CD14-positive monocyte (primary cell): ENCODE measurements at places on chromosomes 6 and 20. TPM values are rescaled to one million over a fixed set of nuclear protein-coding genes. Genes with fewer than 3 reads are reported as not detected.

Gene WFDC12
- polyA plus RNA-seq: not detected

- DNase-seq: no peak
- no peaks in the 10 kb centered on the region for H3K27me3 ChIP-seq
- no peak overlapping the region for H3K4me3 ChIP-seq
Observed at GRCh38 chr6:142725024-142725770, 219.8 kb downstream of the HIVEP2 start.

DNA sequence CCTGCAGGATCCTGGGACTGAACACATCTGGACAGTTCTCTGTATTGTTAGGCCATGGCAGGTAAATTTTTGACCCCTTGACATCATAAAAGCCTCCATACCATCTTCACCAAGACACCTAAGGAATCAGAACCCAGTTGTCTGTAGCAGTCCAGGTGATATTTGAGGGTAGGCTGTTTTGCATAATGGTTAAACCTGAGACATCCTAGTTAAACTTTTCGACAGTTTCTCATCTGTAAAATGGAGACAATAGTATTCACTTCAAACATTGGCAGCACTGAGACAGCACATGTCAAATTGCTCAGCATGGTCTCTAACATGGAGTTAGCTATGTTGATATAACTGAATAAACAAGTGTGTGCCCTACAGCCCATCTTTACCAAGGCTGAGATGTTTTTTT, 24.8 kb downstream of the C6orf62 start:
- no peak overlapping the region for H3K4me3 ChIP-seq
- no peaks in the 10 kb centered on the region for H3K36me3 ChIP-seq
- no peak for DNase-seq
- H3K27ac ChIP-seq: no peak overlapping the region
- H3K27me3 ChIP-seq: no peaks in the 10 kb centered on the region

- no peak for DNase-seq
- peaks cover 22% of the 10 kb centered on the region for H3K4me1 ChIP-seq
- H3K36me3 ChIP-seq: peaks cover 8% of the 10 kb centered on the region
- H3K4me3 ChIP-seq: no peak overlapping the region
- no peaks in the 10 kb centered on the region for H3K27me3 ChIP-seq
Observed at GRCh38 chr6:111258615-111259088, 171.3 kb downstream of the SLC16A10 start.

DNA sequence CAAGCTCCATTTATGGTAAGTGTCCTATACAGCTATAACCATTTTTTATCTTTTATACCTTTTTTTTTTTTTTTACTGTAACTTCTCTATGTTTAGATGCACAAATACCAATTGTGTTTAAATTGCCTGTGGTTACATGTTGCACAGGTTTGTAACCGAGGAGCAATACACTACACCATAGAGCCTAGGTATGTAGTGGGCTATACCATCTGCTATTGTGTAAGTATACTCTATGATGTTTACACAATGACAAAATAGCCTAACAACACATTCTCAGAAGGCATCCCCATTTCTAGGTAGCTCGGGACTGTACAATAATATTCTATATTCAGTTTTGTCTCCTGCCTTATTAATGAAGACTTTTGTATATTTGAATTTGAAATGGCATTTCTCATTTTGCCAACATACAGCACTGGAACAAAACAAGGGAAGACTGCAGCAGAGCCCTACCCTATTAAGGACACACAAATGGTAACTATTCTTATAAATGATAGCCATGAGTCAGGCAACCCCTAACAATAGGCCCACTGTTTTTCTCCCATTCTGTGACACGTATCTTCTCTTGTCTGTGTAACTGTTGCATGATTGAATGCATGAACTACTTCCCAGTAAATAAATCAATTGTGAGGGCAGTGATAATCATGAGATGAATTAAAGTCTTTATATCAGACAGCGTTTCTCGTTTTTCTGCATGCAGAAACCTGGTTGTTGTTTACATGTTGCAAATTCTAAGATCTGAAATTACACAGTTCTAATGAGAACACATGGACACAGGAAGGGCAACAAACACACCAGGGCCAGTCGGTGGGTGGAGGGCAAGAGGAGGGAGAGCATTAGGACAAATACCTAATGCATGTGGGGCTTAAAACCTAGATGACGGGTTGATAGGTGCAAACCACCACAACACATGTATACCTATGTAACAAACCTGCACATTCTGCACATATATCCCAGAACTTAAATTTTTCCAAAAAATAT, 173.9 kb downstream of the EPM2A start:
- H3K4me3 ChIP-seq: no peak overlapping the region
- no peak for DNase-seq
- H3K4me1 ChIP-seq: no peaks in the 10 kb centered on the region
- no peaks in the 10 kb centered on the region for H3K27me3 ChIP-seq
- no peaks in the 10 kb centered on the region for H3K36me3 ChIP-seq
- H3K27ac ChIP-seq: no peak overlapping the region
